Activated CD4-positive, alpha-beta T cell treated with anti-CD3 and anti-CD28 coated beads for 1 hour (primary cell): ENCODE measurements at places on chromosomes 2 and 18.

- no peak for DNase-seq
Measured at GRCh38 chr2:44389895-44390294, 28.1 kb downstream of the CAMKMT start.

DNA sequence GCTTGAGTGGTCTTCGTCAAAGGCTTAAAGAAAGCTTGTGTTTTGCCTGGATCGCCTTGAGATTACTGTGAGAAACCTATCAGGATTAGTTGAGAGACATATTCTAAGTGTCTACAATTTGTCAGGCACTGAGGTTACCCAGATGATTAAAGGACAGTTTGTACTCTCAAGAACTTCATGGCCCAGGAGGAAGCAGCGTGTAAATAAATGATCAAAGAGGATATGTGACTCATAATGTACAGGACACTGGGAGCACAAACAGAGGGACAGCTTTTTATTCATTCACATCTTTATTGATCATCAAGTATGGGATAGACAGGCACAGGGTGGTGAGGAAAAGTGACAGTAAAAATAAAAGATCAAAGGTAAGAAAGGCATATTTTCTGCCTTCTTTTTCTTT, 152.6 kb upstream of the FSHR start:
- DNase-seq, result no peak

- DNase-seq, result no peak
Measured at GRCh38 chr2:160469164-160469563, 24.4 kb downstream of the RBMS1 start.

DNA sequence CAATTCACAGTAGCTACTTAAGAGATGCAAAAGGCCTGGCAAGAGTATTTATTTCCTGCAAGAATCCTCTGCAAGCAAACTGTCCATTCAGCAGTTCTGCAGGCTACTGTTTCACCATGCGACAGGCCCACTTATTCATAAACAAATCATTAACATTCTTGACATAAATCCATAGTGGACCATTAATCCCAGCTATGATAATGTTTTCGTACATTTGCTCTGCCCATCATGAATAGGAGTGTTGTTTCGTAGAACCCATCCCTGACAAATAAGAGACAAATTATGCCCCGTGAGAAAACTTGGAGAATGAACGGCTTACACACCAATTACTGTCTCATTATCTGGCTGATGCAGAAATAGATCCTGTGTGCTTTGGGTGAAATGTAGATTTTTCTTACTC, 65.4 kb downstream of the PID1 start:
- no peak for DNase-seq

DNA sequence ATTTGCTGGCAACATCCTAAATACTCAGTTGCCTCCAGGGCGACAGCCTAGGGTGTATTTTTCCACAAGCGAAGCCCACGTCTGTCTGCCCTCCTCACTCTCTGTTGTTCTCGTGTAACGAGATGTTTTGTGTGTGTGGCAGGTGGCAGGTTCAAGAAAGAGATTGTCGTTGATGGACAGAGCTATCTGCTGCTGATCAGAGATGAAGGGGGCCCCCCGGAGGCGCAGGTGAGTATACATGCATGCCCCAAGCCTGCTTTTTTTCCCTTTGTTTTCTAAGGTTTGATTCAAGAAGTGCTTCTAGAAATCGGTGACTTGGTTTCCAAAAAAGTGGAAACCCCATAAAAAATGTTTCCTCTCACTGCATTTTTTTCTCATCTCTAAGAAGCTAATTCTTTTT, 247.0 kb downstream of the AGAP1 start:
- DNase-seq, result no peak

GRCh38 chr18:8908792-8909510, 193.5 kb upstream of the NDUFV2 start:
- DNase-seq, result no peak

DNA sequence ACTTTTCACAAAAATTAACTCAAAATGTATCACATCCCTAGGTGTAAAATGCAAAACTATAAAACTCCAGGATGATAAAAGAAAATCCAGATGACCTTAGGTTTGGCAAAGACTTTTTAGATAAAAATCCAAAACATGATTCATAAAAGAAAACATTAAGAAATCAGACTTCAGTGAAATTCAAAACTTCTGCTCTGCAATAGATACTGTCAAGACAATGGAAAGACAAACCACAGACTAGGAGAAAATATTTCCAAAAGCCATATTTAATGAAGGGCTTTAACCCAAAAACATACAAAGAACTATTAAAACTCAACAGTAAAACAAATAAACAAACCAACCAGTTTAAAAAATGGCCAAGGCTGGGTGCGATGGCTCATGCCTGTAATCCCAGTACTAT, 173.6 kb upstream of the SPOPL start:
- DNase-seq, result no peak

GRCh38 chr2:2646433-2647051, 315.5 kb upstream of the MYT1L start:
- peak; percentile 21 for DNase-seq

- DNase-seq, result no peak
Measured at GRCh38 chr2:17538022-17538843, 2.3 kb upstream of the VSNL1 start.

DNA sequence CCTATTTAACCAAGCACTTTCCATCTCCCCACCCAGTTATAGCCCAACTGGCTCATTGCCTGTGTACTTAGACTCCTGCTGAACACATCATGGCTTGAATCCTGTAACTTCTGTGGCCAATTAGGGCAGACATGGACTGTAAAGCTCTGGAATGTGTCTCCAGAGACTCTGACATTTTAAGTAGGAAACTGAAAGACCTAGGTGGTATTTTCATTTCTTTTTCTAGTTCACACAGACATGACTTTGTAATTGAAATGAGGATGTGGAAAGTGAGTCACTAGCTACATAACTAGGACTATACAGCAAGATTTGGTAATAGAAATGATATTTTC, 12.2 kb downstream of the DOK1 start:
- DNase-seq, result no peak

DNA sequence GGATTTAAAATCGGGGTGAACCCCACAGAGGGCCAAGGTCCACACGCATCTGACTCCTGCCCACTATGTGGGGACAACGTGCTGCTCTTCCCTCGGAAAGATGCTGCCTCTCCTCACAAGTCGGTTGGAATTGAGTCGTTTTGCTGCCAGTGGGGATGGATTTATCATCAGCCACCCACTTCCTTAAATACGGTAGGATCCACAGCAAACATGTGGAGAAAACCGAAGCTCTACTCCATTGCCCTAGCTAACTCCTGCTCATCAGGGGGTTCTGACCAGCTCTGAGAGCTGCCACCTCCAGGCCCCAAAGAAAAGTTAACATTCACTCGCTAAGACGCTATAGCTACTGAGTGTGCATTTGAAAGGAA, 80.9 kb downstream of the CHRNA1 start:
- DNase-seq, result no peak

DNA sequence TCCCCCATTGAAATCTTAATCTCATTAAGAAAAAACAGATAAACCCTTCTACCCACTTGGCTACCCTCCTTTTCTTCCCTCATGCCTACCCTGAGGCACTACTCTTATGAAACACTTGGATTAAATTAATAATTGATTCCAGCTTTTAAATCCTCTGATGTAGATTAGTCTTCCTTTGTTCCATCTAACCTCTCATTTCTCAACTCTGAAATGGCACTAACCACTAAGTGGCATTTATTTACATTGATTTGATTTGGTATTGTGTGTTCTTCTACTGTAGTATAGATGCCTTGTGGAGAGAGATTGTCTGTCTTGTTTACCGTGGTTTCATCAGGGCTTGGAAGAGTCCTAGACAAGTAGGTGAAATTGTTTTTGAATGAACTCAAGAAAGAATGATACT, 26.7 kb downstream of the ITGA4 start:
- DNase-seq, result no peak

GRCh38 chr2:236686561-236686960, 116.9 kb downstream of the ACKR3 start:
- no peak for DNase-seq

DNA sequence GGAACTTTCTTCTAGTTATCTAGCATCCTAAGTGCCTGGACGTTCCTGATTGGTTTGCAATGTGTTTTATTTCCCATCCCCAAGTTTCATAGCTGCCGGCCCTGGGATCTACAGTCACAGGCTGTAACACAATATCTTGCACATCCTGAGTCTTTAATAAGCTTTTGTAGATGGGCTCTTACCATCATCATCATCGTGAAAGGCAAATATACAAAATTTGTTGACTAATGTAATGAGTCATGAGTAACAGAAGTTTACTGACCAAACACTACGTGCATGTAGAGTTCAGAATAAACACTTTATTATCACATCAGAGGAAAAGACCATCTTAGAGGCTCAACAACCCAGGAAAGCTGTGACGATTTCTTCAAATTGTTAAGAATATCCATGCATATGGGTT, 8.1 kb upstream of the TYMS start:
- no peak for DNase-seq

DNA sequence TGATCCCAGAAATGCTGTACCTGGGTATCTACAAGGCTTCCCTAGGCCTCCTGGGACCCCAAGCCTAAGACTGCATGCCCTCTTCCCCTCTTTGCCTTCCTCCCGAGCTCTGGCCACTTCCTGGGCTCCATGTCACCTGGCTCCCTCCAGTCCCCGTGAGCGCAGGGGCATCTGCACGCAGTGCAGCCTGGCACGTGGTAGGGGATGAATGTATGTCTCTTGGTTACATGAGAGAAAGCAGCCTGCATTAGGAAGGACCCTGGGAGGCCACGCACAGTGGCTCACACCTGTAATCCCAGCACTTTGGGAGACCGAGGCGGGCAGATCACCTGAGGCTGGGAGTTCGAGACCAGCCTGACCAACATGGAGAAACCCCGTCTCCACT, 15.8 kb downstream of the PASK start:
- no peak for DNase-seq

DNA sequence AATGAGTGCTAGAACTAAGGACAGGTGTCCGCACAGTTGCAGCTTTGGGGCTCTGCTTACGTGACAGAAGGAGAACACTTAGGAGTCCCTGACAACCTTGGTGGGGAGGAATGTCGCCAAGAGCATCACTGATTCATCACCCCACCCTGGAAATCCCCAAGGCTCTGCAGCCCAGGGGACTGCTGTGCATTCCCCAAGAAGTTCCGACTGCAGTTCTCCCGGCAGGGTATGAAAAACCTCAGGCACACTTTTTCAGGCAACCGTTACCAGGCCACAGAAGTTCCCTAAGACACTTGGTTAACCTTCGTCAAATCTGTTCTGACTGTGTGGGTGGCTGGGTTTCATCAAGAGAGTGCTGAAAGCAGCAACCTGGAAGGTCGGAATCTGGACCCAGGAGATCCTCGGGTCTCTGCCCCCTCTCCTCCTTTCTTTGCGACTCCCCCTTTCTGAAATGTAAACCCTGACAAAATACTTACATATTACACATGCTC, 192.1 kb upstream of the CXCR4 start:
- no peak for DNase-seq

DNA sequence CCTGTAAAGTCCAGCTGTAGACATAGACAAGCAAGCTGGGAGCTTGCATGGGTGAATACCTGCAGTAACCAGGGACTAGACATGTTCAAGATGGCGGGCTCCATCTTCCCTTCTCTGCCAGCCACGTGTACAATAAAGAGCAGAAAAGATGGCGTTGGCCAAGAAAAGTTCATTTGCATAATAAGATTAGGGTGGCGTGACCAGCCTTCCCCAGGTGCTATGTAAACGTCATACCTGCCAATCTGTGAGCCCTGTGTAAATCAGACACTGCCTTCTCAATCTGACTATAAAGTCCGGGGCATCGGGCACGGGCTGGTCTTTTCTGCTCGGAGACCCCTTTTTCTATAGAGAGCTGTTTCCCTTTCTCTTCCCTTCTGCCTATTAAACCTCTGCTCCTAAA, 101.6 kb upstream of the XPO1 start:
- DNase-seq, result no peak

DNA sequence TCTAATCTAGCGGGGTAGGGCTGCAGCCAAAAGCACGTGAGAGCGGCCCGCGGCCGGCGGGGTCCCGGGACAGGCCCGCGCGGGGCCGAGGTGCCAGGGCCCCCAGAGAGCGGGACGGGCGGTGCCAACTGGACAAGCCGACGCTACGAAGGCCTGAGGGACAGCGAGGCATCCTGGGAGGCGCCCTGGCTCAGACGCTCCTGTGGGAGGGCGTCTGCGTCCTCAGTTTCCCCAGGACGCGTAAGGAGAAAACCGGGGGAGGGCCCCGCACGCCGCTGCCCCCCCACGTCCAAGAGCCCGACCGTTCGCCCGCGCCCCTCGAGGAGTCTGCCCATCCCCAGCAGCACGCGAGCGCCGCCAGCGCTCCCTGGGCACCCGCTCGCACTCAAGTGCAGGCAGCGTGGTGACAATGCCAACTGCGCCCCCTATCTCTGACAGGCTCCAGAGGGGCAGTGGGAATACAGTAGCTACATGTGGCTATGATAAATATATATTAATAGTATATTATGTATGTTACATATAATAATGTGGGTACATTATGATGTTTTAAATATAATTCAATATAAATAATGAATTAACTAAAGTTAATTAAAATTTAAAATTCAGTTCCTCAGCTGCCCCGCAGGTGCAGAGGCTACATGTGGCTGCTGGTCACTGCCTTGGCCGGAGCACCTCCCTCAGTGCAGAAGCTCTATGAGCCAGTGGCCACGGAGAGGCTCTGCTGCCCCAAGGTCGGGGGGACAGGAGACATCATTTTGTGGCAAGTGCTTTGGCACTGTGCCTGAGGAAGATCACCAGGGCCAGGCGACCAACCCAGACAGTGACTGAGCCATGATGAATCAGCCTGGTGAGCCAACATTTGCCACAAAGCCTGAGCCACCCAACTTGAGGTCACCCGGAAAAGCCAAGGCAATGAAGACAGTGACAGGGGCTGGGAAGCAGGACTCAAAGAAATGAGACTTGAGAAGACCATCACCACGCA, 5.5 kb upstream of the SFT2D3 start:
- DNase-seq, result peak; percentile 39

- DNase-seq, result no peak
Measured at GRCh38 chr18:961644-962355, 57.1 kb downstream of the ADCYAP1 start.

- no peak for DNase-seq
Measured at GRCh38 chr18:48459016-48459415, 49.8 kb upstream of the ZBTB7C start.

- no peak for DNase-seq
Measured at GRCh38 chr2:63008838-63009237, 41.8 kb upstream of the OTX1 start.

- DNase-seq, result no peak
Measured at GRCh38 chr2:138016351-138017087, 52.2 kb downstream of the HNMT start.

DNA sequence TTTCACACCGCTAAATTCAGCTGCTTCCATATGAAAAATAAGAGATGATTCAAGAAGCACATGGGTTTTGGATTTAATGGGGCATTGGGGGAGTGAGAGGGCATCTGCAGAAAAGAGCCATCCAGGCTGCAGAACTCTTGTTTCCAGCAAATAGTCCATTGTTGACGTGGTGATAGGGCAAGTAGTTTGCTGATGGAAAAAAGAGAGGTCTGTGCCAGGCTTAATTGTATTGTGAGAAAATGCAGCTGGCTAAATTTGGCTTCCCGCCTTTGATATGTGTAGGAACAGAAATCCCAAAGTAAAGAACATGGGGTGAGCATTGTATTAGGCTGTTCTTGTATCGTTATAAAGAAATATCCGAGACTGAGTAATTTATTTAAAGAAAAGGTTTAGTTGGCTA, 199.5 kb downstream of the SETBP1 start:
- DNase-seq, result no peak
